CD4-positive, alpha-beta T cell treated with Interleukin-12 subunit alpha and Interleukin-12 subunit beta, for 1 hour (primary cell): ENCODE measurements at places on chromosomes 4 and X.

- no peak for DNase-seq
These were observed 38.6 kb downstream of the ALG13 start for GRCh38 chrX:111719426-111720210.

DNA sequence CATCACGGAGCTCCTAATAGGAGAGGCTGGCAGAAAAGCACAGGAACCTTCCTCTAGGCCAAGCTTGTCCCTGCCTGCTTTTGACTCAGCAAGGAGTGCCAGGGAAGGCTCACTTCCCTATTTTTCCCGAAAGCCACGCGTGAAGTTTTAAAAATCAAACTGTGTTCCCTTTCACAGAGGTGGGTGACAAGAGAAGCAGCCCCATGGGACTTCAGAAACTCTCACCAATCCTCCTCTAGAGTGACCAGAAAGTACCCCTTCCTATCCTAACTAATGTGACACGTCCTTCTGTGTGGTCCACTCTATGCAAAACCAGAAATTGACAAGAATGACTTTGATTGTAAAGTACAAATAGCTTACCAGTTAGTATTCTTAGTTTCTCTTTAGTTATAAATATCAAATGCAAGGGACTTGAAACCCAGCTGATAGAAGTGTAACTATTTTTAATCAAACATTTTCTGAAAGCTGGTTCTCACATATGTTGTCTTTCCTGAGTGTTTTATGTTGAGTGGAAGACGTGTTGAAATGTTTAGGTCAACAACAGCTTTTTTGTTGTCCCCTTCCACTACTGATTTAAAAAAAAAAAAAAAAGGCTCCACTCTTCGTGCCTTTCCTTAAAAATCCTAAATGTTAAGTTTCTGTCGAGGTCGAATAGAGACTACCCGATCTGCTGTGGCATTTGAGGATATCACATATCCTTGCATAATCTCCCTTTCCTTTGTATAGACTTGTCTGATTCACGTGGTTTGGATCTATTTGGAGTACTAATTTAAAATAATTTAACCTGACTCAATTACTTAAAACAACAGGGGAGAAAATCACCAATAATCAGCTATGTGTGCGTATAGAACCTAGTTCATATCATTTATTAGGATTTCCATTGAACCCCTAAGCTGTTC lies 42.1 kb downstream of the NFKB1 start:
- no peak for DNase-seq

GRCh38 chrX:45743081-45743533 lies 542.4 kb upstream of the DIPK2B start:
- DNase-seq: no peak

DNA sequence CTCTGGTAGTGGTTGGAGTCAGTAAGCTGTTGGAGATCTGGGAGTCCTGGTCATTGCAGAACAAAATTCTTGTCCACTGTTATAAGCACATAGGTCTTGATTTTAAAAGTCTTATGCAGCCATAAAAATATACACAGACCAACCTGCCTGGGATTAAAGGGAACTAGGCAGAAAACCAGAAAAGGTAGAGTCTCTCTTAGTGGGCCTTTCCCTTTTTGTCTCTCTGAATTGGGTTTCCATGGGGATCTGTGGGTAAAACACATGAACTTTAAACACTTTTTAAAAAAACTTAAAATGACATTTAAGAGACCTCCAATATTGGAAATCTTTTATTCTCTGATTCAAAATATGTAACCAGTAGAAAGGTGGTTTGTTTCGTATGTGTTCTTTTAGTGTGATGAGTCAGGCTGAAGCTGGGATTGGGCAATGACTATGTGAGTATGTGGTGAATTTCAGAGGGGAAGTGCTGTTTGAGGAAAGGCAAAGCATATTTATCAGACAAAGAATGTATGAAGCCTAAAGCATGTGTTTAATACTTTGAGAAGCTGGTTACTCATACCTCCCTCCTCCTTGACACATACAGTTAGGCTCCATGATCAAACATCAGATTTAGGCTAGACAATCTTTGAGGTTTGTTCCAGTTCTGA lies 29.6 kb downstream of the SLC16A2 start:
- DNase-seq: no peak

DNA sequence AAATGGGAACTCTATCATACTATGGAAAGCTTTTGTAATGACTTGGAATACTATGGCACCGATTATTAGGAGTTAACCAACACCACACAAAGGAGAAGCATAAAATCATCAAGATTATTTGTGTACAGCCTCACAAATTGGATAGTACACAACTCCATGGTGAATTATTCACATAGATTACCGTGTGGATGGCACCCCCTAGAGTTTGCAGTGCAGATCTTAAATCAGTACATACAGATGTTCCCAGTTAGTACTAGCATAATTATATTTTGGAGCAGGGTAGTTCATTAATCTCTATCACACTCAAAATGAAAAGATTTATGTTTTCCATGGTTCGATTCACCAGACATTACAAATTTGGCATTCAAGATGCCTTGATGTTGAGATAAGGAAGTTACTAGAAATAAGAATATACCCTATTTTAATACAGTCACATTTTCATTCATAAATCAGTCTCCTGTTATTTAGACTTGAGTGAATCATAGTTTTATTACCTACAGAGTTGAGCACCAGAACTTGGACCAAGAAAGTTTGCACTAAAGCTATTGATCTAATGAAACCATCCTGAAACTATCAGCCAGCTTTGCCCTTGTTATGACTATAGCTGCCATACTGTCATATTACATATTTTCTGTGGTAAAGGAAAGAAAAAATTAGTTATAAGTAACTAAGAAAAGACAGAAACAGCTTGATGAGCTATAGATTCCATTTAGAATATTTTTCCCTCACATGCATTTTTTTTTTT lies 531.8 kb downstream of the GLUD2 start:
- DNase-seq: no peak
